Left lung (tissue), 14 donors: ENCODE measurements at places on chromosomes 6 and 20. TPM values are rescaled to one million over a fixed set of nuclear protein-coding genes. Genes with fewer than 3 reads are reported as not detected.

SNRNP48 gene
- 11.6 TPM for total RNA-seq

- no peak overlapping the region for H3K27ac ChIP-seq
- no peak overlapping the region for H3K4me3 ChIP-seq
- no peaks in the 10 kb centered on the region for H3K36me3 ChIP-seq
- no peak for DNase-seq
Measured at GRCh38 chr20:23640671-23641667, 3.2 kb upstream of the CST3 start.

DNA sequence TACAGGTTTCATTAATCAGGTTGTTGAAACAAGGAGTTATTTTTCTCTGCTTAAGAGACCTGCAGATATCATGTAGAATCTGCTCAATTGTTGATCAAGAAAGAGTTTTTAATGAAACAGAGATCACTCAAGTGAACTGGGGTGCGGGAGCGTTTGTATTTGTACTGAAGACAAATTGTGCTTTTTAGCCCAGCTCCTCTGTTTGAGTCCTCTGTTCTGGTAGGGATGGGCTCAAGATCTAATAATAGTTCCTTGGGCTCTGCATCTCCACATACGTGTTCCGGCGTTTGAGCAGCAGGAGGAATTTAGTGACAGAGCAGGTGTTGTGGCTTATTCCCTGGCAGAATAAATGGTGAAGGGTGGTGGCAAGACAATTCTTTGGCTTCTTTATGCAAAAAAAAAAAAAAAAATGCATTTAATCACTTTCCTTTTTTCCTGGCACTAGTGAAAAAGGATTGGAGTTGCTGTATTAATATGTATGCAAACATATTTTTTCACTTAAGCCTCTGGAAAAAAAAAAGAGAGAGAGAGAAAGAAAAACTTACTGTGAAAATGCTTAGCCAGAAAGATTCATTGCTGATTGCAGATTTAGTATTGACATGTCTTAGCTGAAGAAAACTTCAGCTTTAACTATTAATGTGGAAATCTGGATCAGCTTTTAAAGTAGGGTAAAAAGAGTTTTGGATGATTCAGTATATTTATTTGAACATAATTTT is 4.0 kb downstream of the CITED2 start:
- peak overlapping the region; percentile 99 for H3K27ac ChIP-seq
- no peak for DNase-seq
- H3K36me3 ChIP-seq = peaks cover 6% of the 10 kb centered on the region
- no peak overlapping the region for H3K4me3 ChIP-seq
- H3K27me3 ChIP-seq = no peaks in the 10 kb centered on the region

DNA sequence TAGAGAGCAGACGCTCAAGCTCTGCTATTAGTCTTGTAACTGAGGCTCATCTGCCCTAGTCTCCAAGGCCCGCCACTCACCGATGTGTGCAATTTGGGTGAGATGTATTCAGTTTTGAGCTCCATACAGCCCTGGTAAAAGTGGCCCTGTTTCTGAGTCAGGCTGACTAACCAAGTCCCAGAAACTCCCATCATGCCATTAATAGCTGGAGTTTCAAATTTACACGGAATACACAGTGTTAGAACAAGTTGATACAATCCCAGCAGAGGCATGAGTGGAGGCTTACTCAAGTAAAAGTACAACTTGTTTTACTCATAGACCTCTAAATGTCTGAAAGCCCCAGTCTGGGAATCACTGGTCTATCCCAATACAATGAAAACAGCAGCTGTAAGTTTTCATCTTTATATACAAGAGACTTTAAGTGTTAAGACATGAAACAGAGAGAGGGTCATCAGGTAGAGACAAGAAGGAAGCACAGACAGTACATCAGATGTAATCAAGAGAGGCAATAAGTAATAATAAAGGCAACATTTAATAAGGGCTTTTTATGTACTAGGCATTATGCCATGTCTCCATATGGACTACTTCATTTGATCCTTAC is 42.4 kb downstream of the RTN4IP1 start:
- no peak overlapping the region for H3K4me3 ChIP-seq
- no peaks in the 10 kb centered on the region for H3K4me1 ChIP-seq
- no peaks in the 10 kb centered on the region for H3K36me3 ChIP-seq
- H3K27me3 ChIP-seq = no peaks in the 10 kb centered on the region
- H3K27ac ChIP-seq = no peak overlapping the region
- DNase-seq = no peak

LY6G6D gene
- total RNA-seq = not detected

CLVS2 gene
- total RNA-seq = not detected

GRCh38 chr6:155120034-155120433 is 124.9 kb downstream of the TIAM2 start:
- no peak overlapping the region for H3K4me3 ChIP-seq
- H3K4me1 ChIP-seq = no peaks in the 10 kb centered on the region
- no peak for DNase-seq
- H3K27ac ChIP-seq = no peak overlapping the region
- no peaks in the 10 kb centered on the region for H3K27me3 ChIP-seq
- H3K36me3 ChIP-seq = no peaks in the 10 kb centered on the region

DNA sequence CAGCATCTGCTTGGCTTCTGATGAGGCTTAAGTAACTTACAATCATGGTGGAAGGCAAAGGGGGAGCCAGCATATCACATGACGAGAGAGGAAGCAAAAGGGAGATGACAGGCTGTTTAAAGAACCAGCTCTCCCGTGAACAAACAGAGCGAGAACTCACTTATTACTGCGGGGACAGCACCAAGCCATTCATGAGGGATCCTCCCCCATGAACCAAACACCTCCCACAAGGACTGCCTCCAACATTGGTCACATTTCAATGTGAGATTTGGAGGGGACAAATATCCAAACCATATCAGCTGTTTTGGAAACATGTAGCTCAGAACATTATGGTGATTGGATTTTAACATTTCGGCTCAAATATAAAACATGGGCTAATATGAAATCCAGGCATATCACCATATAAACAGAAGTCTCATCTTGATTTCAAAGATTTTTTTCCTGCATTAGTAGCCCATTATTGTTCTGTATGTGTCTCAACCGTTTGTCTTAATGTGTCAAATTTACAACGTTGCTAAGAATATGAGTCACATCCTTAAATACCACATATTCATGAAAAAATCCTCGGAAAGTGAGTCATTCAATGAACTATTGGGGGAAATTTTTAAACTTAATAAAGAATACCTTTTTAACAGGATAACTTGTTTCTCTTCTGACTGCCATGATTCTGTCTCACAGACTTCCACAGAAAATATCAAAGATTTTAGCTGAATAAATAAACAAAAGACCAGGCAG is 894.3 kb downstream of the TFAP2A start:
- no peak for DNase-seq
- H3K27ac ChIP-seq = no peak overlapping the region
- no peaks in the 10 kb centered on the region for H3K36me3 ChIP-seq
- H3K4me1 ChIP-seq = no peaks in the 10 kb centered on the region

DNA sequence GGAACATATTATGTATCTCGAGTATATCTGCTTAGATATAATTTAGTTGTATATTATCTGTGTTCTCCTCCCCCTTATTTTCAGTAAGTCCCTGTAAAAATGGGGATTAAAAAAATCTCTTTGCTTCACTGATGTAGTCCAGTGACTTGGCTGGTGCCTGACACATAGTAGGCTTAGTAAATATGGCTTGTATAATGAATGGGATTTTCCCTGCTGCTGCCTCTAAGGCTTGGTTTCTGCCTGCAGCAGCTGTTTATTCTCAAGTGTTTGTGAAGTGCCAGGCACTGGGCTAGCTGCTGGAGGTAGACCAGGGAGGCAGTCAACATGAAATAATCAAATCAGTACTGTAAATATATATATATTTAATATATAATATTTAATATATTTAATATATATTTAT is 1.6 kb upstream of the ZFP64 start:
- no peaks in the 10 kb centered on the region for H3K27me3 ChIP-seq
- no peaks in the 10 kb centered on the region for H3K4me1 ChIP-seq
- no peak overlapping the region for H3K4me3 ChIP-seq
- no peaks in the 10 kb centered on the region for H3K36me3 ChIP-seq

RNF39 gene
- total RNA-seq = 3.2 TPM

- H3K36me3 ChIP-seq = no peaks in the 10 kb centered on the region
- peaks cover 7% of the 10 kb centered on the region for H3K4me1 ChIP-seq
- H3K27me3 ChIP-seq = no peaks in the 10 kb centered on the region
- no peak for DNase-seq
- no peak overlapping the region for H3K27ac ChIP-seq
Measured at GRCh38 chr6:53594596-53594995, 49.7 kb upstream of the GCLC start.

DNA sequence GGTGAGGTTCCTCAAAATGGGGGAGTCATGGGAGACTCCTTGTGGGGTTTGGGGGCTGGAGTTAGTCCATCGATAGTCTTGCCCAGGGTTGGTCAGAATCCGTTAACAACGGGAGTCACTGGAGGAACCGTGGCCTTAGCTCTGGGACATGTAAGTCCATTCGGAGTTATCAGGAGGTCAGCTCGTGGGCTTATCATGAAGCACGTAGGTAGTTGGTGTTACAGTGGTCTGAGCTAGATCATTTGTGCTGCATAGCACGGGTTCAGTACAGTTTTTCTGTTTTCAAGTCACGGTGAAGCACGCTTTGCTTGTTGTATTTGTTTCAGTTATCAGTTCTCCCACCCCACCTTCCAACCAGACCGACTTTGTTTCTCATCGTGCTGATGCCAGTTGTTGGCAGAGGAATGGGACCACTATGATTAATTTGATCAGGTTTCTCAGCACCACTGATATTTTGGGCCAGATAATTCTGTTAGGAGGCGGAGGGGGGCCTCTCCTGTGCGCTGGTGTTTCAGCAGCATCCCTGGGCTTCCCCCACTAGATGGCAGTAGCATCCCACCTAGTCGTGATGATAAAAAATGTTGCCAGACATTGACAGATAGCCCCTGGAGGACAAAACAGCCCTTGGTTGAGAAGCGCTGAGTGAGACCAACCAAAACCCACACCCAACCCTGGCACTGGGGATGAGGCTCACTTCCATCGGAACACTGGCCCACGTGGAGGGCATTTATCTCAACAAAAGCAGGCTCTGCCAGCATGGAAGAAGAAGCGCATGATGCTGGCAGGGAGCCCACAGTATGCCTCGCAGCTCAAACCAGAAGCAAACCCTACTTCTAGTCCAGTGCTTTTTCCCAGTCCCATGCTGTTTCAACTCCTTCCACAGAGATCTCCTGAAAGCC is 2.2 kb upstream of the APMAP start:
- no peak overlapping the region for H3K4me3 ChIP-seq
- H3K36me3 ChIP-seq = no peaks in the 10 kb centered on the region
- peak; percentile 83 for DNase-seq
- H3K27ac ChIP-seq = no peak overlapping the region

OR12D3 gene
- not detected for total RNA-seq

RGS19 gene
- total RNA-seq = 23.4 TPM

TRPC4AP gene
- total RNA-seq = 70.8 TPM

NUP43 gene
- total RNA-seq = 33.8 TPM

SESN1 gene
- 20.5 TPM for total RNA-seq

GRCh38 chr6:78688668-78689067 is 178.7 kb upstream of the IRAK1BP1 start:
- H3K4me3 ChIP-seq = no peak overlapping the region
- H3K36me3 ChIP-seq = no peaks in the 10 kb centered on the region
- H3K27ac ChIP-seq = no peak overlapping the region
- no peaks in the 10 kb centered on the region for H3K27me3 ChIP-seq

SLC12A5 gene
- 1.5 TPM for total RNA-seq

- H3K27me3 ChIP-seq = no peaks in the 10 kb centered on the region
- no peaks in the 10 kb centered on the region for H3K36me3 ChIP-seq
- H3K4me1 ChIP-seq = peaks cover 31% of the 10 kb centered on the region
Measured at GRCh38 chr20:46089167-46089416, 670 bp downstream of the NCOA5 start.

MED23 gene
- total RNA-seq = 25.9 TPM

UNC5CL gene
- 2.3 TPM for total RNA-seq

PRICKLE4 gene
- total RNA-seq = 13.1 TPM

DNA sequence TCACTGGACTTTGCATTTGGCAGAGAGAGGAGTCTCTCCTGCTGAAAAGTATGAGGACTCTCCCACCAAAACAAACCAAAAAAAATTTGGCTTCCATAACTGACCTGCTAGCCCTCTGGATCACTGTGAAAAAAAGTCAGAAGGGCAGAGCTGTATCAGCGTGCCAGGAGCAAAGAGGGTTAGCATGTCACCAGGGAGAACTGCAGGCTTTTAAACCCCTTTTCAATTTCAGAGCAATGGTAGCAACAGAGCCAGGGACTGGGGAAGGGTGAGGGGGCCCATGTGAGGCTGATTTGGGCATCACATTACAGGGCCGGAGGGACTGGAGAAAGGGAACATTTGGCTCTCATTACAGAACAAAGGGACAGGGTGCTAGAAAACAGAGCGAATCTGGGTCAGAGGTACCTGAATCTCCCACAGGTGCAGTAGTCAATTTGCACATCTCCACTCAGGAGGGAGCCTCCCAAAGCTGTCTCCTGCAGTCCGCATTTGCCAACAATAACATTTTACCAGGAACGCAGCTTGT is 185.7 kb upstream of the EYA4 start:
- H3K27me3 ChIP-seq = no peaks in the 10 kb centered on the region
- DNase-seq = no peak
- H3K4me1 ChIP-seq = no peaks in the 10 kb centered on the region
- H3K27ac ChIP-seq = no peak overlapping the region
- H3K36me3 ChIP-seq = no peaks in the 10 kb centered on the region

SRSF12 gene
- 0.63 TPM for total RNA-seq

GRCh38 chr20:36115925-36116324 is 38.6 kb upstream of the EPB41L1 start:
- peaks cover 39% of the 10 kb centered on the region for H3K4me1 ChIP-seq
- H3K27ac ChIP-seq = no peak overlapping the region
- DNase-seq = no peak
- no peaks in the 10 kb centered on the region for H3K36me3 ChIP-seq
- H3K4me3 ChIP-seq = no peak overlapping the region
- no peaks in the 10 kb centered on the region for H3K27me3 ChIP-seq

CBLN4 gene
- total RNA-seq = 4.7 TPM

REM1 gene
- total RNA-seq = 2.3 TPM

DNA sequence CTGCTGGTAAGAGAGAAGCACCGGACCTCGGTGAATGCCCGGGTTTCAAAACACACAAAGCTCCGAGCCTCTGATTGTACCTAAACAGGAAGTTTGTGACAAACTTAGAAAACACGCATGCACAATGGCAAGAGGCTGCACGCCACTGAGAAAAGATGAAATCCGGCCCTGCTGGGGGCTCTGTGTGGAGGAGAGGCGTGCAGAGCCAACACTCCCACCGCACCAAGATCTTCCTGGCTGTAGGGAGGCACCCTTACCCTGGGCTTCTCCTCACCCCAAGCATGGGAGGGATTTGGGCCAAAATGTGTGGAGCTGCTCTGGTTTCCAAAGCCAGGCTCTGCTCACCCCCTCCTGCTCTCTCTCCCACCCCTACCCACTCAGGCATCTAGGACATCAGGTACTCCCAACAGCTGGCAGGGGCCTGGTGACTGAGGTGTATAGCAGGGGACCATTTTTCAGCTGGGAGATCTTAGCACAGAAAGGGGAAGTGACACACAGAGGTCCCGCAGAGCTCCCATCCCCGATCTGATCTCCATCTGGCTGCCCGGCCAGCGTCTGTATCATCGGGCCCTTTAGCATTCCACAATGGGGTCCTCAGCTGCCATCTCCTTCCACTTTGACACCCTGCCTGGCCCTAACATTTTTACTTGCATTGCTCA is 84.2 kb downstream of the TRERF1 start:
- H3K27ac ChIP-seq = peak overlapping the region; percentile 96
- H3K36me3 ChIP-seq = no peaks in the 10 kb centered on the region
- no peaks in the 10 kb centered on the region for H3K27me3 ChIP-seq
- DNase-seq = peak; percentile 49

SPACA1 gene
- total RNA-seq = not detected

ATP6V1G2 gene
- 1.0 TPM for total RNA-seq
